ENCODE measurements at places on chromosomes 3 and 15.

GRCh38 chr15:45802140-45802539 lies 167.3 kb downstream of the SQOR start:
- DNase-seq = no peak

DNA sequence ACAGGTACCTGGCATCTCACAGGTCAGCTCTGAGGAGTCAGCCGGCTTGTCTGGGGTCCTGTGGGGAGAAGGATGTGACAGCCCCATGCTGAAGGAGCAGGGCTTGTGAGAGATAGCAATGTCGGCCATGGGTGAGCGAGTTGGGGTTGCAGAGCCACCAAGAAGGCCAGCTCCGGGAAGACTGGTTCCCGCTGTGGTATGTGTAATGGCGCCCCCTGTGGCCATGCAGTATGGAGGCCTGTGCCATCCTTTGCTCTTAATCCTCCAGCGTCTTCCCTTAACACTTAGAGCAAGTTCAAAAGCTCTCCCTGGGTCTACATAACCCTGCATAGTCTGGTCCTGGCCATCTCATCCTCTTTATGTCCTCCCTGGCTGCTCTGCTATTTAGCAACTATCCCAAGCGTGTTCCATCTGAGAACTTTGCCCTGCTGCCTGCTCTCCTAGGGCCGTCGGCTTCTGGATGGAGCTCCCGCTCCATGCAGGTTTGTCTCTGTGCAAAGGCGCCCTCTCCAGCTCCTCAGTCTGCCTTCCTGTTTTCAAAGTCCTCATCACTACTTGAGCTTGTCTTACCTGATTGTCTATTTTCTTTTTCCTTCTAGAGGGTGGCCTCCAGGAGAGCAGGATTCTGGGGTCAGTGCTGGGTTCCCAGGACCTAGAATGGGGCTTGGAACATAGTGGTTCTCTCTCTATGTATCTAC lies 40.8 kb upstream of the IQCF6 start:
- no peak for DNase-seq

DNA sequence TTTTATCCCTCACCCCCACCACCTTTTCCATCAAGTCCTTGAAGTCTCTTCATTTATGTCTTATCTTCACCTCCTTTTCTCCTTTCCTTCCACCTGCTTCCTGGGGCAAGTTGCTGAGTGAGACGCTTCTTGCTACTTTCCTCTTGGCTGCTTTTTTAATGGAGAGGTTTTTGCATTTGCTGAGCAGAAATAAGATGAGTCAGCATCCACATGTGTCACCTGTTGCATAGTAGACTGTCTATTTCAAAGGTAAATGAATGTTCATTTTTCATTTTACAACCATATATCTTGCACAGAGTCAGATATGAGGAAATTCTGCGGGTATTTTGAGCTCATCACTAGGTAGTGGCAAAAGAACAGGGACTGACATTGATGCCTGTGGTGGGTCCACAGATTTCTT lies 18.6 kb downstream of the C3orf52 start:
- DNase-seq = no peak

DNA sequence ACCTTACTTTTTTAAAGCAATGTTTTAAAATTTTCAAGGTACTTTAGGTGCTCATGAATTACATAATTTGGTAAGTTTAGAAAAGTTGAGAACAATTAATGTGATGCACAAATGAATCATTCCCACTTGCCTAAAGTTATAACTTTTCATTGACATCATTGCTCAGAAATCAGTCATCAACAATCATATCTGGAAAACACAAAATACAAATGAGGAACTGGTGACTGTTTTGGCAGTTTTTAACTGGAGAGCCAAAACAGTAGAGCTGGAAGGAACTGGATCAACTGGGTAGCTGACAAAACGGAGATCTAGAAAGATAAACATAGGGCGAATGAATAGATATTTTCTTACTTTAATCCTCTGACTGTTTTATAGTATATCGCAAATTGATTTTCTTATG lies 767.1 kb downstream of the IGSF11 start:
- no peak for DNase-seq

GRCh38 chr3:149967086-149967685 lies 3.5 kb downstream of the PFN2 start:
- DNase-seq = no peak

DNA sequence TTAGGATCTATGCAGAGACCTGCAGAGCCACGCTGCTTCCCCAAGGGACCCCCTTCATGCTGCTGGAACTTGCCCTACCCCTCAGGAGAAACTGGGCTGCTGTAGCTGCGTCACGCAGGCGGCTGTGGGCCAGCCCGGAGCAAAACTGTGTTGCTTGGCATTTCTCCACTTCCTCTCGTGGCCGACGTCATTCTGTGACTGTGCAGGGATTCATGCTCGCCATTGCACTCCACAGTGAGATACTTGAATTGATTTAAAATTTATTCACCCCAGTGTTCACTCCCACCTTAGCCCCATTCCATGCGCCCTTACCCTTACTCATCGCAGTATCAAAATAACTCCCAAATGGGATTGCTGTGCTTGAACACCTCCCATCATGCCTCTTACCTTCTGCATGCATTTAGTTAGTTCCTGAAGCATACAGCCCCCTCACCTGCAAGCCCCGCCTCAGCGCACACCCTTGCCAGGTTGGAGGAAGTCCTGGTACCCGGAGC lies 45.7 kb downstream of the TMEM44 start:
- DNase-seq = no peak

- no peak for DNase-seq
These were observed 41.0 kb upstream of the SLC41A3 start for GRCh38 chr3:126124896-126125295.

DNA sequence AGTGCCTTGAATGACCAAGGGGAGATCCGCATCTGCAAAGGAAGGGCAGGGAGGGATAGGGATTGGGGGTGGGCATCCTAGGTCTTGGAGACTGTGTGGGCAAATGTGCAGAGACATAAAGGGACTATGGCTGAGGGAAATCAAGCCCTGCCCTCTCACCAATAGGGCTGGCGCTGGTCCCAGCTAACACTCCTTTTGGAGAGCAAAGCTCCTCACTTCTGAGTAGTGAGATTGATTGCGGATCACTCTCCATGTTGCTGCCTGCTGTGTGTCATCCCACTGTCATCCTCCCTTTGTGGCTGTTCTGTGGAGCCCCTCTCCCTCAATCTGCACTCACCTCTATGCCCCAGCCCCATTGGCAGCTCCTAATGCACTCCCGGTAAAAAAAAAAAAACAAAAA lies 2.2 kb upstream of the CELSR3 start:
- DNase-seq = no peak

- no peak for DNase-seq
These were observed 10.9 kb downstream of the MESP1 start for GRCh38 chr15:89740137-89740536.

- no peak for DNase-seq
These were observed 375.6 kb upstream of the TPRG1 start for GRCh38 chr3:188796122-188796631.

DNA sequence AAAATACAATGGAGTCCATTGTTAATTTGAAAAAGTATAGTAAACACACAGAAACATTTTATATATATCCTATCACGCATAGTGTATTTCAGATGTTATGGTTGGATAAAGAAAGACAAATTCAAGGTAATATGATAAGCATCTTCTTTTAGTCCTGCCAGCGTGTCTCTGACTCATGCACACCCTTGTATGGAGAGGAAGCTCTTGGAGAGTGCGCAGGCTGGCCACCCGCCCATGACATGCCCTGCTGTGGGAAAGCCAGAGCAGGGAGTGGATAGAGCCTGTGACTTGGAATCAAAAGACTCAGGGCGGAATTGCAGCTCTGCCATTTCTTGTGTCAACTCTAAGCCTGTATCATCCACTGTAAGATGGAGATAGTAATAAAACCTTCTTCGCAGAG lies 23.0 kb upstream of the COPG1 start:
- DNase-seq = no peak

DNA sequence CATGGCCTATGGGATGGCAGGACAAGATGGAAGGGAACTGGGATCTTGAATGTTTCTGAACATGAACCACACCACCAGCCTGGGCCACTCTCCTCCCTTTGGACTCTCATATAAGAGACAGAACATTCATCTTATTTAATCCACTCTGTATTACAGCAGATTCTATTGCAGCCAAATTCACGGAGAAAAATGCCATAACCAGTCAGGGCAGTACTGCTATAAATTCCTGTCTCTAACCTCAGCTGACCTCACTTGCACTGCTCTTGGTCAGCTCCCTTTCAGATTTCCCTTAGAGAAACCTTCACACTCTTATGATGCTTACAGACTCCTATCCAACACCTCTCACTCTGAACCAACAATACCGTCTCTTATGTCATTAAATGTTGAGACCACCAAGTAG lies 101.4 kb downstream of the RYK start:
- DNase-seq = no peak

- no peak for DNase-seq
These were observed 43.4 kb downstream of the IL1RAP start for GRCh38 chr3:190557296-190557695.

GRCh38 chr3:152834191-152834775 lies 648 bp upstream of the P2RY1 start:
- no peak for DNase-seq

GRCh38 chr15:65254356-65254755 lies 32.3 kb downstream of the PARP16 start:
- DNase-seq = no peak

GRCh38 chr3:32782407-32782806 lies 35.4 kb upstream of the TRIM71 start:
- DNase-seq = no peak

All from esophagus squamous epithelium (tissue), 5 donors.